ENCODE measurements at places on chromosomes 7 and 10. TPM values are rescaled to one million over a fixed set of nuclear protein-coding genes. Genes with fewer than 3 reads are reported as not detected.

DNA sequence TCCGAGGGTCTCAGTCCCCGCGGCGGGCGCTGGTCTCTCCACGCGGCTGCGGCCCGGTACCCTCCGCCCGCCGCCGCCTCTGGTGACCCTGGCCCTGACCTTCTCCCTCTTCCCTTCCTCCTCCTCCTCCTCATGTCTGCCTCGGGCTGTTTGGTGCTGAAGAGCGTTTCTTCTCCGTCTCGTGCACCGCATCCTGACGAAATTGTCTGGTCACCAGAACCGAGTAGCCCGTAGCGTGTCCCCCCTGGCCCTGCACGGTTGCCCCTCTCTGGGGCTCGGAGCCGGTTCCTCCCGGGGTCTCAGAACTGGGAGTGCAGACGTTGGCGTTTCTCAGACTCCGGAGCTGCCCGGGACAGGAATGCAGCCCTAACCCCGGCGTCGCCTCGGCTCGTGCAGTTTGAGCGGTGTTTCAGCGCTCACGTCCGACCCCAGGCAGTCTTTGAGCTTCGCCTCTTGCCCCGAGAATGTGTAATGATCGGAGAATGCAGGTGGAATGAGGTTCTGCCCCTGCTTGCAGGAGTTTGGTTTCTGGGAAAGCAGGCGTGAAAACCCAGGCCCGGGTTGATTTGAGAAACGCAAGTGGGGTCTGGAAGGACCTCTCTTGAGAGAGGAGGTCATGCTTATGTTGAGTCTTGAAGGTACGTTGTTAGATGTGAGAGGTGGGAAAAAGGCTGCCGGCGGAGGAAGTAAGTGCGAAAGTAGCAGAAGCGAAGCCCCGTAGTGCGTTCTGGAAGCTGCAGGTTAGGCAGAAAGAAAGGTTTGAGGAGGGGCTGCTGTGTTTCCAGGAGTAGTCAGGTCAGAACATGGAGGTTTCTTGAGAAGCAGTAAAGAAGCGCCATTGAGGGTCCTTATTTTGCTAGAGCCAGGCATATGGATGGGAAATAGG, 743 bp downstream of the RBM17 start:
- H3K36me3 ChIP-seq: peaks cover 2% of the 10 kb centered on the region
- no peaks in the 10 kb centered on the region for H3K27me3 ChIP-seq
- H3K4me3 ChIP-seq: peak overlapping the region; percentile 98
- H3K27ac ChIP-seq: peak overlapping the region; percentile 97
- peaks cover 53% of the 10 kb centered on the region for H3K4me1 ChIP-seq

- no peak overlapping the region for H3K27ac ChIP-seq
- no peak overlapping the region for H3K4me3 ChIP-seq
Observed at GRCh38 chr7:23249486-23249885, 2.9 kb downstream of the GPNMB start.

DNA sequence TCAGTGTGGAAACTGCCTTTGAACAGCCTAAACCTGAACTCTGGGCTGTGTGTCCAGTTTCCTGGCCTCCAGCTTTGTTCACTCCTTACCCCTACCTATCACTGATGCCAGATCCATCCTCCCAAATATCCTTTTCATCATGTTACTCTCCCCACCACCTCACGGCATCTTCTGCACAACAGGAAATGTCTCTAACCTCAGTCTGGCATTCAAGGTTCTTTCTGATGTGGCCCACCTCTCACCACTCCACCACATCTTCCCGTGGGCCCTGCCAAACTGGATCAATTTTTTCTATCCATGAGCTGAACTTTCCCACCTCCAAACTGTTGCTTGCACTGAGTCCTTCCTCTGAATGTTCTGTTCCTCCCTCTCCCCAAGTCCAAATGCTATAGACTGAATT, 35.8 kb upstream of the MAP3K8 start:
- peak overlapping the region; percentile 45 for H3K4me3 ChIP-seq
- no peak for DNase-seq
- peaks cover 33% of the 10 kb centered on the region for H3K27me3 ChIP-seq
- no peak overlapping the region for H3K27ac ChIP-seq

Gene PRLHR
- not detected for total RNA-seq

- no peaks in the 10 kb centered on the region for H3K36me3 ChIP-seq
- no peaks in the 10 kb centered on the region for H3K27me3 ChIP-seq
- DNase-seq: no peak
- no peak overlapping the region for H3K4me3 ChIP-seq
Observed at GRCh38 chr10:103653581-103654037, 160.1 kb downstream of the NEURL1 start.

Gene SMO
- total RNA-seq: not detected

DNA sequence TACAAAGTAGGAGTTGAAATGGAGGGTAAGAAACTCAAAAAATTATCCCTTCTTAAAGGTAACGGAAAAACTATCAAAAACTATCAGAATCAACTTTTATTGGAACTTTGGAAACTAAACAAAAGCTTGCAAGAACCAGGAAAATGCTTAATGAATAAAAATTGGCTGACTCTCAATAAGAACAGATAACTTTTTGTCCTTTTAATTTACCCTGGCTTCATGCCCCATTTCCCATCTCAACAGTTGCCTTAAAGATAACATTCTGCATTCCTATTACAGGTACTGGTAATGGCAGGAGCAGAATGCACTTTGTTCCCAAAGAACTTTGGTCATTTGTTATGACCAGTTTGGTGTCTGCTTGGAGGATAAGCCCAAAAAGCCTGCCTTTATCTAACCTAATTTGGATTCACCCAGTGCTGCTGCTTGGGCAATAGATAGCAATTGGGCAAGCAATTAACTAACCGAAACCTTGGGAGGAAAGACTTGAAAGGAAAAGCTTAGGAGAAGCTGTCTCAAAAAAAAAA, 17.8 kb downstream of the CH25H start:
- H3K4me3 ChIP-seq: no peak overlapping the region
- H3K4me1 ChIP-seq: peaks cover 3% of the 10 kb centered on the region
- no peak for DNase-seq
- H3K27me3 ChIP-seq: peaks cover 40% of the 10 kb centered on the region

Gene CALHM1
- not detected for total RNA-seq

DNA sequence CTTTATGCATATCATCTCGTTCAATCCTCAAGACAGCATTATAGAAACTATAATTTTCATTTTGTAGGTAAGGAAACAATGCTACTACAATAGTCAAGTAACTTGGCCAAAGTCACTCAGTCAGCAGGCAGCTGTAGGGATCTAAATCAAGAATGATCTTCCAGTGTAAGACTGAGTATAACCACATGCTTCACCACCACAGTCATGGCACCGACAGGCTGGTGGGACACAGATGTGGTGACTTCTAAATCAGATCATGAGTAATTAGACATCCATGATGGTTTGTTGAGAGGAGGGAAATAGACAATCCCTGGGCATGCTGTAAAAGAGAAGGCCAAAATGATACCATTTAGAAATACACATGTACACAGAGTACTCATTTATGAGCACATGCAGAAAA, 84.1 kb upstream of the ASAH2 start:
- peaks cover 34% of the 10 kb centered on the region for H3K4me1 ChIP-seq
- H3K36me3 ChIP-seq: peaks cover 10% of the 10 kb centered on the region
- H3K27ac ChIP-seq: no peak overlapping the region
- no peaks in the 10 kb centered on the region for H3K27me3 ChIP-seq

- no peaks in the 10 kb centered on the region for H3K36me3 ChIP-seq
- no peak overlapping the region for H3K27ac ChIP-seq
- no peaks in the 10 kb centered on the region for H3K27me3 ChIP-seq
- no peaks in the 10 kb centered on the region for H3K4me1 ChIP-seq
- DNase-seq: no peak
- H3K4me3 ChIP-seq: no peak overlapping the region
Observed at GRCh38 chr10:47423476-47423875, 39.4 kb upstream of the ZNF488 start.

DNA sequence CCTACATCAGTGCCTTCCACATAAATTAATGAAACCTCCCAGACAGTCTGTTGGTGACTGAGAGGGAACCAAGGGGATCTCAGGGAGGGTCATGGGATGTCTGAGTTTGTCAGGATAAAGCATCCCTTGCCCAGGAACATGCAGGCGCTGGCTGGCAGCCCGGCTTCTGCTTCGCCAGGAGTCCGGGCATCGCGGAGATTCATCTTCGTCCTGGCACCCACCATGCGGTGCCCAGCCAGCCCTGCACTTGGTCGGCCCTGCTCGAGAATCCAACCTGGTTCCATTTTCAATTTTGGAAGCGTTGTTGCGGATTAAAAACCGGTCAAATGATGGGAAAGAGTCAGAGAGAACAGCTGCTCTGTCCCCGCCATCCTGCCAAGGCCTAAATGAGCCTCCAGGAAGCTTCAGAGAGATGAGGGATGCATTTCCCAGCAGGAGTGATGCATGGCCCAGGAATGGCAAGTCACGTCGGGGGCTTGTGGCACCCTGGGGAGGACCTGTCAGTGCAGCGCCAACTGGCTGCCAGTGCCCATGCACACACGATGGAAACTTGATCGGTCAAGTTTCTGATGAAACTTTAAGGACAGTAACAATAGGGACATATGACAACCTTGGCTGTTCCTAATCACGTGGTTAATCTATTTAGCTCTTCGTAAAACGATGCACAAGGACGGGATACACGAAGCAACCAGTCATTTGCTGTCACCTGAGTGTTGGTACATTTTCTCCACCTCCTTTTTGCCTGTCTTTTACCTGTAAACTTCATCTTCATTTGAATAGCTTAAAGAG, 260.8 kb upstream of the MKI67 start:
- no peak overlapping the region for H3K4me3 ChIP-seq
- H3K36me3 ChIP-seq: no peaks in the 10 kb centered on the region
- DNase-seq: no peak
- H3K27me3 ChIP-seq: peaks cover 15% of the 10 kb centered on the region
- no peaks in the 10 kb centered on the region for H3K4me1 ChIP-seq
- no peak overlapping the region for H3K27ac ChIP-seq

Gene AKR1C2
- not detected for total RNA-seq

DNA sequence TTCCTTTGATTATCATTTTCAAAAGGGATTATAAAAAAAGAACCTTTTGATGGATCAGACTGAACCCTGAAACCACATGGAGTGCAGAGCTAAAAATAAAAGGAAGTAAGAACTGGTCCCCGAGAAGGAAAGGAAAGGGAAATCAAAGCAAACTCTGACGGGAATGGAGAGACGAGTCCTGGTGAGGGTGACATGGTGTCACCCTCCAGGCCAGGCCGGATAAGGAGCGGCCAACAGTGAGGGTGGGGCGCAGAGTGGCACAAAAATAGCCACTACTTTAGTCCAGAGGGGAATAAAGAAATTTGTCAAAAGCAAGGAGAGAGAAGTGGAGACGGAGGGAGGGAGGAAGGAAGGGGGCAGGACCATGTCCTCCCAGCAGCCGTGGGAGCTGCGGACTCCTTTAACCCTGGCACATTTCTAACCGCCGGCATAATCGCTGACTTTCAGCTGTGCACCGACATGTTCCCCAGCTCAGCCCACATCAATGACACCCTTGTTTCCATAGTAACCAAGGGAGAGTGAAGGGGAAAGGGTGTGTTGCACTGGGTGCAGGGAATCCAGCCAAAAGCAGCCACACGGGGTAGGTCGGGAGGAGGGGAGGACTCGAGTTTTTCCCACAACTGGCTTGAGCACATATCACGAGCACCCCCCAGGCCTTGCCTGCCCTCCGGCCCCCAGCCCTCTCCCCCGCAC, 29.7 kb downstream of the TRIM8 start:
- no peaks in the 10 kb centered on the region for H3K27me3 ChIP-seq
- peak; percentile 65 for DNase-seq
- peak overlapping the region; percentile 90 for H3K4me3 ChIP-seq
- H3K27ac ChIP-seq: peak overlapping the region; percentile 95
- no peaks in the 10 kb centered on the region for H3K36me3 ChIP-seq
